ENCODE measurements at places on chromosomes 5 and 9. TPM values are rescaled to one million over a fixed set of nuclear protein-coding genes. Genes with fewer than 3 reads are reported as not detected.

The FBP2 gene
- total RNA-seq, result not detected

DNA sequence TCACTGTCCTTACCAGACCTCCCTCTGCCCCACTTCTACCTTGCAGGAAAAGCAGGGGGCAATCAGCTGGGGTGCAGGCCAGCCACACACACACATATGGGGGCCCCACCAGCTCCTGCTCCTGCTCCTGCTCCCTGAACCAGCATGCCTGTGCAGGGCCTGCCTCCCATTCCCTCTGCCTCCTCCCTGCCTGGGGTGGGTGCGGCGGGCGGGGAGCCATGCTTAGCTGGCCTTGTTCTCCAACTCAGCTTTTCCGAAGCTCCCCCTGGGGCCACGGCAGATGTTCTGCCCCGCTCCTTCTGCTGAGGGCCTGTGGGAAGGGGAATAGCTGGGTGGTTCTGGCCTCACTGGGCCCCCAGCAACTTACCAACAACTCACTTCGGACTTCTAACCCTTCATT is 89.8 kb downstream of the ZNF354C start:
- H3K27me3 ChIP-seq, result no peaks in the 10 kb centered on the region
- H3K4me1 ChIP-seq, result no peaks in the 10 kb centered on the region

GRCh38 chr5:153340139-153340538 is 150.3 kb upstream of the GRIA1 start:
- no peak overlapping the region for H3K27ac ChIP-seq
- H3K4me1 ChIP-seq, result no peaks in the 10 kb centered on the region
- H3K4me3 ChIP-seq, result no peak overlapping the region
- DNase-seq, result no peak
- H3K27me3 ChIP-seq, result no peaks in the 10 kb centered on the region

The SPINK4 gene
- not detected for total RNA-seq

The HEMGN gene
- 0.47 TPM for total RNA-seq
